ENCODE measurements at places on chromosomes 11 and 22.

DNA sequence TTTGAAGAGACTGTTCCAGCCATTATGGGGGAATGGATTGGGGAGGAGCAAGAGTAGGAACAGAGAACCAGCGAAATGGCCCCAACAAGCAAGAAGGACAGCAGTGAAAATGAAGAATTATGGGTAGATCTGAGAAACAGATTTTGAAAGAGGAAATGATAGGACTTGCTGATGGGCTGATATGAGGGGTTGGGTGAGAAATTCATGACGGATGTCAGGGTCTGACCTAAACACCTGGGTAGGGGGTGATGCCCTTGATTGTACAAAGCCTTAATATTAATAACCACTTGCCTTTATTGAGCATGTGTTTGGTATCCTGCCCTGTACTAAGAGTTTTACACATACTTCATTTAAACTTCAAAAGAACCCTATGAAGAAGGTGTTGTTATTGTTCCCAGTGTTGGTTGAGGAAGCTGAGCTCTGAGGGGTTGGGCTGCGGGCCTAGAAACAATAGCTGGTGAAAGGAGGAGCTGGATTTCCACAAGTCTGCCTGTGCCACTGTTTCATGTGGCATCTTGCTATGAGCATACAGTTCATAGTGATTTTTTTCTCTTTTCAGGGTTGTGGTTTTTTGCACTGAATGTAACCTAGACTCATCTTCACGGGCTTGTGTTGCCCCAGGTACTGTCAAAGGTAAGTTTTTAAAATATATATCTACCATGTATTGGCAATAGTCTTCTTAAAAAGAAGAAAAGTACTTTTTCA is 61.1 kb upstream of the TNRC6B start:
- DNase-seq, result no peak

DNA sequence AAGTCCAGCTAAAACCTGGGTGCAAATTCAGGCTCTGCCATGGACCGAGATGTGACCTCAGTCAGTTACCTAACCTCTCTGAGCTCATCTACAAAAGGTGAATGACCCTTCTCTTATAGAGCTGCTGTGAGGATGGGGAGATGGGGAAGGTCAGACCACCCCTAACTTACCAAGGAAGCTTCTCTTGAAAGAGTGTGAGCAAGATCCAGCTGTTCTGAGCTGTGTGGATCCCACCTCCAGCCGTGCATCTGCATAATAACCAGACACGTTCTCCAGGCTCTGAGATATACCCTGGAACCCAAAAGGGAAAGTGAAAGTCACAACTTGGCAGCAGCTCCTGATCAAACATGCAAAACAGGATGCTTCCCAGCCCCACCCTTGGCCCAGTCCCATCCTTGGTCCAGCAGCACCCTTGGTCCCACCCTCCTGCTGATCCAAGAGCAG is at the start of gene APOL3:
APOL3 (minus strand) TSS at position 257 of the 444 bp plus-strand sequence. CDS start 11,700 bp downstream, outside the sequence.
- no peak for DNase-seq

DNA sequence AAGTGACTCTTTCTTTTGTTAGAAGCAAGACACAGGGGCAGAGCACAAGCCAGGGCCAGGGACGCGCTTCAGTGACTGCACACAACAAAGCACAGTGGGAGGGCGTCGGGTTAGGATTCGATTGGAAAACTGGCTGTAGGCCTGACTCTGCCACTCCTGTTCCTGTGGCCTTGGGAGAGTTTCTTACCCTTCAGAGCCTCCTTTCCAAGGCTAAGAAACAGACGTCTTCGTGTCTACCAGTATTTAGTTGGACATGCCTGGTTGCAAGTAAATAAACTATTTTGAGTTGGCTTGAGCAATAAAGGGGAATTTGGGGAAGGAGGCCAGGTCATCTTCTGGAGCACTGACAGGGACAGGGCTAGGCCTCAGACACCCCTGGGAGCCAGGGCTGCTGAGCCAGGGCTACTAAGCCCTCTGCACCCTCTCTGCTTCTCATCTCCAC is 549.1 kb downstream of the INSC start:
- DNase-seq, result no peak

DNA sequence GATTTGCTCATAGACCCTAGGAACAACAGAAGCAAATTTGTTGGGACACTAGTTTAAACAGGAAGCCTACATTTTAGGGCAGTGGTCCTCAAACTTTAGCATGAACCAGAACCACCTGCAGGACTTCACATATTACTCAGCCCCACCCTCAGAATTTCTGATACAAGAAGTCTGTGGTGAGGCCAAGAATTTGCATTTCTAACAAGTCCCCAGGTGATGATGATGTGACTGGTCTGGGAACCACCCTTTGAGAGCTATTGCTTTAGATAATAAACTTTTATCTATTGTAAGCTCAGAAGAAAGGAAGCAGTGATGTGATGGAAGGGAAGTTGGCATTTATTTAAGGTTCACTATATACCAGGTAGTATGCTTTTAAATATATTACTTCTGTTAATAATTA is 194.0 kb downstream of the FAM181B start:
- no peak for DNase-seq

- DNase-seq, result no peak
Measured at GRCh38 chr11:92837595-92837994, 131.9 kb upstream of the MTNR1B start.

GRCh38 chr11:10066441-10066840 is 227.6 kb downstream of the SBF2 start:
- no peak for DNase-seq

- DNase-seq, result no peak
Measured at GRCh38 chr11:90775567-90776165, 552.8 kb upstream of the CHORDC1 start.

DNA sequence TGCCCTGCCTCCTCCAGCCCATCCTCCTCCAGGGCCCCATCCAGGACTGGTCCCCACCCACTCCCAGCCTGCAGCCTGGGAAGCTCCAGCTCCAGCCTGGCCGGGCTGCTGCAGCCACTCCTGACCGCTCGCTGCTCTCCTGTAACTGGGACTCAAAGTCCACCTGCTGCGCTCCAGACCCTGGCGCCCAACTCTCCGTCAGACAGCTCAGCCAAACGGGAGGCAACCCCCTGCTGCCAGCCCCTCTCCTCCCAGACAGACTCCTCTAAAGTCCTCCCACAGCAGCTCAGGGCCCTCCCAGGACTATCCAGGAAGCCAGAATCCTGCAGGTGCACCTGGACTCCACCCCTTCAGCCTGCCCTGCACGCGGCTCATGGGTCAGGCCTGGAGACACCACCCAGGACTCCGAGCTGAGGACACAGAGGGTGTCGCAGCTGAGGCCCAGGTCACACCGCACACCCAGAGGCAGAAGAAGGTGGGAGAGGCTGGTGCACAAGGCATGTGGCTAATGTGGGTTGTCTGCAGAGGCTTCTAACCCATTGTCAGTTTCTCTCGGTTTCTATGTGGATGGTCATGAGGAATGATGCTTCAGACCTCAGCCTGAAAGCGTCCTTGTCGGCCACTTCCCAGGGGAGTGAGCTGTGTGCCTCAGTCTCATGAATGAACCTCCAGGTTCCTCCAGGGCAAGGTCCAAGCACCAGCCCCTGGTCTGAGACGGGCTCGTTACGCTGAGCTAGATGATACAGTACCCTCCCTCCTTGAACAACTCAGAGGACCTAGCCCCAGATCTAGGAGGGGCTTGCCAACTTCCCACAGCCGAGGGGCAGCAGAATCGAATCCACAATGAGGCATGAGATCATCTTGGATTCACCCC is 1514.8 kb downstream of the TBC1D22A start:
- DNase-seq, result no peak

GRCh38 chr11:1351278-1351937 is 38.3 kb upstream of the BRSK2 start:
- DNase-seq, result no peak

GRCh38 chr11:75969626-75970308 is 154.8 kb downstream of the UVRAG start:
- no peak for DNase-seq

GRCh38 chr11:121814962-121815361 is 301.1 kb downstream of the BLID start:
- DNase-seq, result no peak

DNA sequence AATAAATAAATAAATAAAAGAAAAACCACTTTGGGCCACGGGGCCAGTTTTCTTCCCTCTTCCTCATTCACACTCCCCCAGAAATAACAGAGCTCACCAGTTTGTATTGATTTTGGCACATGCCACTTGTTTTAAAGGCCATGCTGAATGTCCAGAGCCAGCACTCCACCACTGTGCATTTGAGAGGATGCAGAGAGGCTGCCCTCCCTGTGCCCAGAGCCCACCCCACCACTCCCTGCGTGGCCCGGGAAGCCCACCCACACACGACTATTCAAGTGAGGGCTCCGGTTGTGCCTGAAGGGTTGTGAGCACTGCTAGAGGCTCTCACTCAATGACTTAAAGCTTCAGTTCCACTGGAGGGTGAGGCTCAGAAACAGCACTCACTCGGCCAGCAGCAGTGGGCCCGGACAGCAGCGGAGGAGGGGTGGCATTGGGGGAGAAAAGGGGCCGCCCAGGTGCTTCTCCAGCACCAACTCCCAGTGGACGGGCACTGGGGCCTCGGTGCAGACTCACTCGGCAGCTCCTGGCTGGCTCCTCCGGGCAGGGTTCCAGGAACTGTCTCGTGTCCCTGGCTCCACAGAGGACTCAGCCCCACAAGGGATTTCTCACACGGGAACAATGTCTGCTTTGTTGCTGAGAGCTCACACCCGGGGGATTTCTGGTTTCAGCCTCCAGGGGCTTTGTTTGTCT is 112.7 kb downstream of the SHANK2 start:
- no peak for DNase-seq

DNA sequence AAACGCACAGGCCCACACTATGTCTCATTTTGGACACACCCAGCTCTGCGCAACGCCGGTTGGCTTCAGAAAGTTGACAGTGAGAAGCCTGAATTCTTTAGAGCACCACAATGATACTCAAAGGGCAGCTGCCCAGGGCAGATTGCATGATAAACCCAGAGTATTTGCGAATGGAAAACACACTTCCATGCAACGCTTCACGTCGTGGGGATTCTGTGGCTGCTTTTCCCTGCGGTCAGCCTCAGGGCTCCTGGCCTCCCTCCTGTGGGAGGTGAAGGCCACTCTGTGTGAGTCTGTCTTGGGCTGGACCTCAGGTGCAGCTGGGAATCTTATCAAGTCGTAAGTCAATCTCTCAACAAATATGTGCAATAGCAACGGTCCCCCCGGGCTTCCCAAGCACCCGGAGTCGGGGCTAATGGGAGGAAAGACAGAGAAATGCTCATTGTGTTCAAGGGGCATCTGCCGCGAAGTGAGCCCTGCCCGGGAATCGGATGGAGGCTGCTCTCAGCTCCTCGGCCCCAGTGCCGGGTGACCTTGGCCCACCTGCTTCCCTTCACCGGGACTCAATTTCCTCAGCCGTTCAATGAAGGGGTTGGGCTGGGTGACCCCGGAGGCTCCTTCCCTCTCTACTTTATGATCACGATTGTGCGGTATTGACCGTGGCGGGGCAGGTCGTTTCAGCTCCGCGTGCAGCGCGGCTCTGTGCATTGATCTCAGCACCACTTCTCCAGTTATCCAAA is 623.6 kb downstream of the BRD1 start:
- DNase-seq, result no peak

DNA sequence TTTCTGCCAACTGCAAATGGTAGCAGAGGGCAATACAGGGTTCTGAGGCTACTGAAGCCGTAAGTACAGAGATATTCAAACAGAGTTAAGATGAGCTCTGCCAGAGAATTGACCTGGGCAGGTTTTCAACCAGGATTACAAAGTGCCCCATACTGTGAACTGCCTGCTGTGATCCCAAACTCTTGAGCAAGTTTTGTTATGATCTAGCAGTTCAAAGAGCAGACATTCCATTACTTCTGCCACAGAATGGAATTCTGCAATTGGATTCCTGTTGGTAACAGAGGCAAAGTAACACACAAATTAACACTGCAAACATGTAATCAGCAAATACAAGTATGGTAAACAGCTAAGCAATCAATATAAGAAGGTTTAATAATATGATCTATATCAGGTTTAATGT is 31.2 kb downstream of the ALG9 start:
- DNase-seq, result no peak

GRCh38 chr22:39098576-39098975 is 1.5 kb downstream of the APOBEC3H start:
- DNase-seq, result no peak

GRCh38 chr11:131579932-131580387 is 209.5 kb downstream of the NTM start:
- DNase-seq, result no peak

DNA sequence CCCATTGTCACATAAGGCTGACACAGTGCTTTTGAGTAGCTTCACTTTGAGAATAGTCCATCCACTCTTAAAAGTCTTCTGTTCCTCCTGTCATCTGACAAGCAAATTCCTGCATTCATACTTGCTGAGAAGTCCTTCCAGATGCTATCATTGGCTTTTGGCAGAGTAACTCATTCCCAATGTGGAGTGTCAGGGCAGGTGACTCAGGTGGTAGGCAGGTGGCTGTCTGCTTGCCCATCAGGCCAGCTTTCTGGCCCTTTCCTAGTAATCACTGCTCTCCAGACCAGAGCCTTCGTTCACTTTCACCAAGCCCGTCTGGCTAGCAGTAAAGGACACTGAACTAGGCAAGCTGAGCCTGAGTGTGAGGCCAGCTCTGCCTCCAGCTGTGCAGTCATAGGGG is 162.5 kb upstream of the CCDC90B start:
- DNase-seq, result no peak

GRCh38 chr11:29224739-29225384 is 792.0 kb downstream of the KCNA4 start:
- DNase-seq, result no peak

DNA sequence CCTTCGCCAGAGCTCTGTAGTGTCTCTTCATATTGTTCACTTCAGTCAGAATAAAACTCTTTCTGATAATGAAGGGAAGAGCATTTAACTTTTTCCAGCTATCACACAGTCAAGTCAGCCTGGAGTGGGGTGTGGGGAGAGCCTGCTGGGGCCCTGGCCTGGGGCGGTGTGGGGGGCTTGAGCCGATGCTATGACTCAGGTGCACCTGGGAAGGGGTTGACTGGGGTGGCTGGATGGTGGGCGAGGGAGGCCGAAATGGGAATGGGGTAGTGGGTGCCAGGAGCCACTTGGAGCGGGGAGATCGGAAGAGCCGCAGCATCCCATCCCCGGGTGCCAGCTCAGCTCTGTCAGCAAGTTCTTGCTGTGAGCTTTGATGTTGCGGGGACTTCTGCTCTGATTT is 100.9 kb downstream of the NXPE2 start:
- no peak for DNase-seq

DNA sequence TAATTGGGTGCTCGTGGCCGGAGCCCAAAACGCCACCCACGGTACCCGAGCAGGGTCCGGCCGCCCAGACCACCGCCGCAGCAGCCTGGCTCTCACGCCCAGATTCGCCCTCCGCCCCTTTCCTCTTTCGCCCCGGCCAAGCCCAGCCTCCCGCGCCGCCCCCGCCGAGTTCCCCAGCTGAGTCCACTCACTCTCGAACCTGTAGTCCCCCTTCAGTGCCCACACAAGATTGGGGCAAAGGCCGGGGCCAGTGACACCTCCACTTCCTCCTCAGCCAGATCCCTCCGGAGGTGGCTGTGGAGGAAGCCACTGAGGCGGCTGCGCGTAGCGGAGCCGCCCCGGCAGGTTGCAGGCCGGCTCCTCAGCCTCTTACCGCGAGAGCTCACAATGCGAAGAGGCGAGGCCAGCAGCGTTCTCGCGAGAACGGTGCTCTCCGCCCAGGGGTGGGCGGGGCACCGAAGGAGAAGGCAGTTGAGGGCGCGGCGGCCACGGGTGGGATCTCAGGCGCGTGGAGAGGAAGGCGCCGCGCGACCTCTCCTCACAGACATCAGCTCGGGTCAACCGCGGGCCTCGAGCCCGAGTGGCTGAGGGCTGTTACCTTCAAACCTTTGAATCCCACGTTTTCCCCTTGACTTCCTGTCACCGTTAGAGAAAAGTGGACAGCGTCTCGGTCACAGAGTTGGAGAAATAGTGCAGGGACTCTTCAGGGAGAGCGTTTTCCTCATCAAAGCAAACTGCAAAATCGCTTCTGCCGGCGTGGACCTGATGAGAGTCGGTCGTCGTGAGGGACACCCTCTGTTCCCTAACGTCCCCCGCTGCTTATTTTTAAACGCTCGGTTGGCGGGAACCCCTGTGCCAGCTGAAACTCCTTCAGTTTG is at the start of gene BTBD10:
BTBD10 (minus strand) TSS at position 322 of the 878 bp plus-strand sequence. CDS start 18,098 bp downstream, outside the sequence.
- DNase-seq, result peak; percentile 63

Data from activated CD8-positive, alpha-beta memory T cell treated with anti-CD3 and anti-CD28 coated beads for 1 hour (primary cell).